ENCODE measurements at places on chromosomes 1 and 21.

- no peak for DNase-seq
Observed at GRCh38 chr1:15439325-15439724, 1.1 kb downstream of the CTRC start.

- DNase-seq: no peak
Observed at GRCh38 chr1:186094172-186094571, 280.9 kb downstream of the TPR start.

DNA sequence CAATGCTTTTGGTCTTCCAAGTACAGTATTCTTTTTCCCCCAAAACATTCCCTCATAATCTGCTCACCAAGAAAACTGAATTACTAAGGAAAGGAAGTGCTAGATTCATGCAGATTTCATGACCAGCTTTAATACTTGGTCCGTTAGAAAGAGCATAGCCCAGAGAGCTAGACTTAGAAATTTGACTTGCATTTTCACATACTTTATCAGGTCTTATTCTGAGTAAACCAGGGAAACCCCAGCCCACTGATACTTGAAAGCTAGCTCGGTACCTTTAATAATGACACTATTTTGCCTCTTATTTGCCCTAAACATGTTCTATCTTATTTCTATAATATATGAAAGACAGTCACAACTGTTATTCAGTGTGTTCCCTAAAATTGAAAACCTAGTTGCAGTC, 204.5 kb downstream of the TTLL7 start:
- DNase-seq: no peak

- DNase-seq: no peak
Observed at GRCh38 chr1:9401080-9401453, 108.4 kb downstream of the SPSB1 start.

DNA sequence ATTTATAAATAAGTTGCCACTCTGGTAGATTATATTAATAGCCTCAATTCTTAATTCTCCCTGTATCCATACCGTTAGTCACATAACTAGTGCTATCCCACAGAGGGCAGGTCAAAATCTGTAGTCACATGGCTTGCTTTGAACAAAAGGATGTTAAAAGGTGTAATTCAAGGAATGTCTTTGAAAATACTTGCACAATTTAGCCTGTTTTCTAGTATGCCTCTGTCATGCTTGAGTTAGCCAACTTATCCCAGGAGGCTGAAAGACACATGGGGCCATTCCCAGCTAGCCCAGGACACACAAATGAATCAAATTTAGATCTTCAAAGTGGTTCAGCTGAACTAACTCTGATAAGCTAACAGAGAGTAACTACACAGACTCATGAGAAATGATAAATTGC, 758.5 kb upstream of the NEGR1 start:
- DNase-seq: no peak

DNA sequence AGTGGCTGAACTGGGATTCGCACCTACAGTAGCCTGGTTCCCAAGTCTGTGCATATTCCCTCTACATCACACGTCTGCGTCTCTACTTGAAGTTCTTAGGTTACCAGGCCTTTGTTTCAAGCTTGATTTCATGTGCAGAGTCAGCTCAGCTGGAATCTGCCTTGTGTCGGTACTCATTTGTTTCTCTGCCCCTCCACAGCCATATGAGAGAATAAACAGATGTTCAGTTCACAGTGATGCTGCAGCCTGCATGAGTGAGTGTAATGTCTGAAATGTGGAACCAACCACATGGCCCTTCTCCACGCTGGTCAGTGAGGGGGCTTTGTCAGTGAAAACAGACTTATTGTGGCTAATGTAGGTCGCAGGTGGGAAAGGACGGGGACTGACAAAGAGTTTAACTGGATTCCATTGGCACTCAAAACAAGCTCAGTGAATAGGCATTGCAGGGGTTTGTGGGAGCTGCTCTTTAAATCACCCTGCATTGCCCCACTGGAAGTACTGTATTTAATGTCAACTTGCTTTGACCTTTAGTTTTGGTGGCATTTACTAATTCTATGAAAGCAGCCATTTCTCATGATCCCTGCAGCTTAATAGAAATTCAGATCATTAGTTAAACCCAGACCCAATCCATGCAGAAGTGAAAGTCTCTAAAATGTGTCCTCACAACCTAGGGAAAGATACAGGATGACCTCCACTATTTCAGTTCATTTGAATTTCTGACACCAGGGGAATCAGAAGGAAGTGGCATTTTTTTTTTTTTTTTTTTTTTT, 136.4 kb upstream of the FAM78B start:
- no peak for DNase-seq

- DNase-seq: no peak
Observed at GRCh38 chr1:54792686-54793282, 8.3 kb downstream of the TTC22 start.

GRCh38 chr21:42465008-42465802, 30.8 kb downstream of the RSPH1 start:
- DNase-seq: no peak

GRCh38 chr1:245345191-245345884, 190.6 kb downstream of the KIF26B start:
- no peak for DNase-seq

DNA sequence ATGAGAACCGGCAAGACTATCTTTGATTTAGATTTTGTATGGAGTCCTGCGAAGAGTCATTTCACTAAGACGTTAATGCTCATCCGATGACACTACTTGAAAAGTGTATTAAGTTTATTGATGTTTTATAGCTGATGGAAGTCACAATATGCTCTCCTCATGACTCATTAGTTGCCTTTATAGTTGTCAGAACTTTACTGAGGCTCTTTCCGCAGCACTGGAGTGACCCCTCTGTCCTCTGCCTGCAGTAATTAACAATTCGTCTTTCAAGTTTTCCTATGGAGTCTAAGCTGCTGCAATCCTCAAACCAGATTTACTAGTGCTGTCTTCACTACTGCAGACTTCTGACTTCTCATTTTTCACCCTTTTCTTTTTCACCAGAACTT, 853 bp downstream of the USP16 start:
- no peak for DNase-seq

GRCh38 chr1:207021876-207022596, 10.5 kb downstream of the C1orf116 start:
- DNase-seq: no peak

GRCh38 chr1:111594306-111594693, 25.3 kb upstream of the RAP1A start:
- no peak for DNase-seq

- no peak for DNase-seq
Observed at GRCh38 chr1:4694492-4694891, 40.1 kb downstream of the AJAP1 start.

GRCh38 chr1:181969902-181970301, 91.6 kb downstream of the ZNF648 start:
- no peak for DNase-seq

DNA sequence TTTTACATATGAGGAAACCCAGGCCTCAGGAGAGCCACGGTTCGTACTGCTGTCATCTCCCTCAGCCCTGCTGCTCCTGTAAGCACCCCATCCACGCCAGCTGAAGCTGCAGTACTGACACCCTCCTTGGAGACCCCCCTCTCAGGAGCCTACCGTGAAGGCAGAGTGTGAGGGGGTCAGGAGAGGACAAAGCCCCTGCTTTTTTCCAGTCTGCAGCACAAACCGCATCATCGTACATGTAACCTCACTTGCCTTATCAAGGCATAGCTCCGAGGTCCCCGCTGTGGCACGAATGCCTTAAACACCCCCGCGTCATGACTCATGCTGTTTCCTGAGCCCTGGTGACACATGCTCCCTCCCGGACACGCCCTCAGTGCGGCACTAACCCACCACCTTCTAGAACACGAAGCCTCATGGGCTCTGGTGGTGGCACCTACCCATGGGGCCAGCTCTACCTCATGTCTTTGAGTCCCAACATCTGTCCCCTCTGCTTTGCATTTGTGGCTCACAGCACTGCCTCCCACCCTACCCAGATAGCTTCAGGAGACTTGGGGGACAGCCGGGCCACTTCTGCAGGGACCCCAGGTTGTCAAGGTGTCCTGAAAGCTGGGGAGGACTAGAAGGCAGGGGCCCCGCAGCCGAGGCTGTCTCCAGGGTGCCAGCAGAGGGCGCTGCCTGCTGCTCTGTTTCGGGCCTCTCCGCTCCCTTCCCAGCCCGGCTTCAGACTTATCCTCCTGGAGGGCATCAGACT, 4.9 kb downstream of the SH3BGRL3 start:
- peak; percentile 44 for DNase-seq

DNA sequence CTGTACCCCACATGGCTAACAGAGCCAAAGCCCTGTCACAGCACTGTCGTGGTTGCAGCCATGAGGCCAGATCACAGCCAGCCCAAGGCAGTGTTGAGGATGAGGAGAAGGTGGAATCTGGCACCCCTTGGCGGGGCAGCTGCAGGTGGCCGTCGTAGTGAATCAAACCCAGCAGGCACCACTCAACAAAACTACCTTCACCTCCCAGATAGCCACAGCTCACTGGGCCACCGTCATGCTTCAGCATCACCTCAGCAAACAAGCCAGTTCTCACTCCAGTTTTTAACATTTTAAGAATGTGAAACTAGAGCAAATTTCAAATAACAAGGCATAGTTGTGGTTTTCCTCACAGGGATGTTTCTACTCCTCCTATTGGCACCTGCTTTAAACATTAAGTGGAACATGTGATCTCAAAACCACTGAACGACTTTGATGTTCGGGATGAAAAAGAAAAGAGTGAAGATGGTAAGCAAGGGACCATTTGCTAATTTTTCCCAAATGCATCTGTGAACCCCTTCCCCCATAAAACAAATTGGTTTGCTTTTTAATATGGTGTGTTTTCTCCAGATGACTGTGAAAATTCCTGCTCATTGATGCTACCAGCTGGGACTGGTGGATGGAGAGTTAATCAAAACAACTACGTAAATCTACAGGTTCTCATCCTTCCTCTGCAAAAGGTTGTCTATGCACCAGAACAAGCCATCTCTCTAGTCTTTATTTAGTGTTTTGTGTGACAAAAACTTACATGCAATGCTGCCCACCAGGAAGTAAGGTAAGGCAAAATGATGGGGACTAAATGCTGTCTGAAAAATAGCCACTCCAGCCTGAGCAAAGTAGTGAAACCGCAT, 45.5 kb downstream of the TOR1AIP2 start:
- no peak for DNase-seq

GRCh38 chr21:15206514-15206913, 141.7 kb upstream of the NRIP1 start:
- no peak for DNase-seq

DNA sequence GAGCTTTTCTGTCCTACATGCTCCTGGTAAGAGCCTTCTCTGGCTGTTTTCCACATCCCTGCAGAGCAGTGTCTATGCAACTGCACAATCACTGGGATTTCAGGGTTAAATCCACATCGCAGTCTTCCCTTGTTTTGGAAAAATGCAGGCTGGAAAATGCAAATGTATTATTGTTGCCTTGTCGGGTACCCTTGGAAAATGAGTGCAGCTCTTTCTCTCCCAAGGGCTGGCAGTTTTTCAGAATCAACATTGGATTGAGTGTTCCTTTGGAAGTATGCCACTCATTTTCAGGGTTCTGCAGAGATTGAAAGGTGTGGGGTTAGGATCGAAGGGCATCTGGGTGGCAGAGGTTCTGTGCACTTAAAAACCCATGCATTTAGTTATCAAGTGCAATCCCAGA, 3.2 kb downstream of the NOS1AP start:
- no peak for DNase-seq

DNA sequence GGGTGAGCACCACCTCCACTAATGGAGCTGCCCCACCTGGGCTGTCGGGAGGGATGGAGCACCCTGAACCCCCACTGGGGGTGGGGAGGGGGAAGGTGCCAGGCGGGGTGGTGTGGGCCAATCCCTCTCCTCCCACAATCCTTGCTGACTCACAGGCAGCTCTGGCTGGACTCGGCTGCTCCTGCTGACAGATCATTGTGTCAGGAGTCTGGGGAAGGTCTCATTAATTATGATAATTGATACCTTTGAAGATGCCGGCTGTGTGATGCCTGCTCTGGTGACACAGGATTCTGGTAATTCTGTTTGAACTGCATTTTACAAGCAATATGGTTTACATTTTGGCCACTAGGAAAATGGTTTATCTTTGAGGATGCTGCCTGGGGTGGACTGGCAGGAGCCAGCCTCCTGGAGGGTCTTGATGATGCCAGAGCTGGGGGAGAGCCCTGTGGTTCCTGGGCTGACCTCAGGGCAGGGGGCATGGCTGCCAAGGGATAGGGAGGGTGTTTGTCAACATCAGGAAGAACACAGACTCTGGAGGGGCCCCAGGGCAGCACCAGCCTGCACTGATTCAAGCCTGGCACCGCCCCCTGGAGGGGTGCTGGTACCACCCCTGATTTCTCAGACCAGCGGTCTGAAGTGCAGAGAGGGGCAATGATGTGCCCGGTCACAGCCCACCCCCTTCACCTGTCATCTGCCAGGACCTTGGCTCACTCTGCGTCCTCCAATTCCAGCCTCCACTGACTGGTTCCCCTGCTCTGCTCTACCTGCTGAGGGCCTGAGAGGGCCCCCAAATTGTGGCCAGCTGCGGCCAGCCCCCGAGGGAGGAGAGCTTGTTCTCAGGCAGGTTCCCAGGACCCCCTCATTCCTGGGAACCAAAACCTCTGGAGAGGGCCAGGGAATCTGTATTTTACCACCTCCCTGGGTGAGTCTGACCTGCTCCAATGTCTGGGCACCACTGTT, 338.8 kb downstream of the MATN1 start:
- DNase-seq: no peak

DNA sequence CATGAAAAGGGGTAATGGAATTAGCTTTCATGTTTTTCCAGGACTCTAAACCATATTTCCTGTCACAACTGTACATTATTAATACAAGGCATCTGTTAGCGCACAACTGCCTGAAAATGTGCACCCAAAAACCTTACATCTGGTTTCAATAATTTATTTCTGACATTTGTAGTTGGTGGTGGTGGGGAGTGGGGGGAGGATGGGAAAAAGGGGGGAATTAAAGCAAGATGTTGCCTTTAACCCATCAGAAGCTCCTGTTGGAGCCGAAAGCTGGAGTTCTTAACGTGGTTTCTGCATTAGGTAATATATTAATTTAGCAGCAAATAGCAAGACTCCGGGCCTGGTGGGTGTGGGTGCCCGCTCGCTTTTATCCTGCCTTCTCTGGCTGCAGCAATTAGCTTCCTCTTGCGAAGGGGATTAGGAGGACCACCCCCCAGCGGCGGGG, 36.9 kb upstream of the HHAT start:
- DNase-seq: no peak

- DNase-seq: no peak
Observed at GRCh38 chr1:169090308-169090899, 16.1 kb upstream of the ATP1B1 start.

- DNase-seq: no peak
Observed at GRCh38 chr1:48616710-48617109, 144.7 kb upstream of the SPATA6 start.

- no peak for DNase-seq
Observed at GRCh38 chr1:192401825-192402224, 85.0 kb downstream of the RGS21 start.

DNA sequence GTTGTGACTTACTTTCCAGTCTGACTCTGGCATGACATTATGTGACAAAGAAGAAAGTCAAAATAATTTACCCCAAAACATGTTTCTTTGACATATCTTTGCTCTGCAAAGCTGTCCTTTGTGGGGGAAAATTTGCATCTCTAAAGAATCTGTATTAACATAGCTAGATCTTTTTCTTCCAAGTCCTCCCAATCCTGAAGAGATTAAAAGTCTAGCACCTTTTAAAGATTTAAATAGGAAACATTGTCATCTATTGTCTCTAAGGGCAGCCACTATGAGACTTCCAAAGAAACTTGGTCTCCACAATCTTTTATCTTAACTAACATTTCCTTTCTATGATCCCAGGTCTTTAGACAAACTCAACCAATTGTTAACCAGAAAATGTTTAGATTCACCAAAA, 16.0 kb downstream of the LRRC3 start:
- DNase-seq: no peak

- no peak for DNase-seq
Observed at GRCh38 chr1:182193908-182194550, 132.5 kb upstream of the ZNF648 start.
